ENCODE measurements at places on chromosomes 16 and 17. TPM values are rescaled to one million over a fixed set of nuclear protein-coding genes. Genes with fewer than 3 reads are reported as not detected.
A peak's percentile ranks its signal among the peaks of the same experiment; 100 is the strongest.

ZP2 gene
- total RNA-seq, result 3.4 TPM

DNA sequence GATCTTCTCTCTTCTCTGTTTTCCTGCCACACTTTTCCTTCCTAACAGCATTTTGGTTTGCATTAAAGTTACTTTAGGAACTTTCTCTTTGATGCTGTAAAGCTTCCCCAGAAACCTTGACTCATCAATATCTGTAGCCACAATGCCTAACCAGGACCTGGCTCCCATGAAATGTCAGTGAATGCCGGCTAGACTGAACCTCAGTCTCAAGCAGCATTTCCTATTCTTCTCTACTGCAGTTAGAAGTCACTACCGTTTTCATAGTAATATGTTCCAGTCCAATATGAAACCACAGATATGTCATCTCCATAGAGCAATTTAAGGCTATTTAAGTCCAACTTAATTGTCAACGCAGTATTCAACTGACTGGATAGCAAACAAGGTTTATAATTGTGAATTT lies 28.9 kb downstream of the ITFG1 start:
- no peak for DNase-seq

KRT34 gene
- total RNA-seq, result not detected

GRCh38 chr17:79943347-79944241 lies 92.1 kb downstream of the TBC1D16 start:
- DNase-seq, result no peak

SLC47A1 gene
- 19.4 TPM for total RNA-seq

GRCh38 chr17:18129041-18129502 lies 20.5 kb downstream of the MYO15A start:
- no peak for DNase-seq

DNA sequence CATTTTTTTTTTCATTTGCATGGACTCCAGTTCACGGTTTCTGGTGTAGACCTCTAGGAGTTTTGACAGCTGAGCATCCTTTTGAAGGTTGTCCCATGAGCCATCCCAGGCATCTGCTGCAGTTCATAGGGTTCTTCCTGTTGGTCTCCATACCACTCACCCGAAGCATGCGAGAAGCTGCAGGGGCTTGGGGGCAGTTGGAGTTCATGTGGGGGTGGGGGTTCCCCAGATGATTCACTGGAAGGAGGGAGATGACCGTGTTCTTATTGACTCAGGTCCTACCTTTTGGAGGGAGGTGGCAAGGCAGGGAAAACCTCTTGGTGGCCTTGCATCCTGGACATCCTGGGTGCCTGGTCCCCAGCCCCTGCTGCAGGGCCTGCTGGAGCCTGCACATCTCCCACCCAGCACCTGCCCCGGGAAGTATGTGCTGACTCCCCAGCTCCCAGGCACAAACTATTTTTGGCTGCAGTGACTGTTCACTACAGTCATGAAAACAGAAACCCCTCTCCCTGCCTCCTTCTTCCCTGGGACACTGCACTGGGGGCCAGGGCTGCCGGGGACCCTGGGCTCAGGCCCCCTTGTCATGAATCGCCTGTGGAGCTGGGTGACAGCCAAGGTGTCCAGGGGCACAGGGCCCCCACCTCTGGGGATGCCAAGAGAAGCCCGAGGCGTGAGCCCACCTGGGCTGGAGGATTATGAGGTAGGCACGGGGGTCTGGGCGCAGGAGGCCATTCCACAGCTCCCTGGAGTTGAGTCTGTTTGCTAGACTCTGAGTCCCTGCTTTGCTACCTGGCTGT lies 64.9 kb upstream of the LGALS9 start:
- no peak for DNase-seq

GRCh38 chr16:89038221-89038721 lies 55.4 kb upstream of the ACSF3 start:
- no peak for DNase-seq

GRCh38 chr17:62847426-62847825 lies 39.3 kb upstream of the MARCHF10 start:
- DNase-seq, result no peak

- peak; percentile 93 for DNase-seq
Measured at GRCh38 chr17:7841915-7842379, 7.9 kb downstream of the KDM6B start.

DNA sequence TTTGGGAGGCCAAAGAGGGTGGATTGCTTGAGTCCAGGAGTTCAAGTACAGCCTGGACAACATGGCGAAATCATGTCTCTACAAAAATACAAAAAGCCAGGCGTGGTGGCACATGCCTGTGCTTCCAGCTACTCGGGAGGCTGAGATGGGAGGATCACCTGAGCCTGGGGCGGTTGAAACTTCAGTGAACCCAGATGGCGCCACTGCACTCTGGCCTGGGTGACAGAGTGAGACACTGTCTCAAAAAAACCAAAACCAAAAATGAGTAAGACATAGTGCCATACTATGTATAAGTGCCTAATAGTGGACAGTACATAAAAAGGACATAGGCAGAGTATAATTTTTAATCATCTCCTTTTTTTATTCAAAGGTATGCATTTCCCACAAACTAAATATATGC lies 4.0 kb downstream of the CTC1 start:
- no peak for DNase-seq

ABCA3 gene
- 4.1 TPM for total RNA-seq

RNF227 gene
- under 0.01 TPM for total RNA-seq

CDT1 gene
- total RNA-seq, result not detected

- DNase-seq, result no peak
Measured at GRCh38 chr16:50980666-50981065, 170.4 kb downstream of the SALL1 start.

CD79B gene
- total RNA-seq, result 0.29 TPM

DNA sequence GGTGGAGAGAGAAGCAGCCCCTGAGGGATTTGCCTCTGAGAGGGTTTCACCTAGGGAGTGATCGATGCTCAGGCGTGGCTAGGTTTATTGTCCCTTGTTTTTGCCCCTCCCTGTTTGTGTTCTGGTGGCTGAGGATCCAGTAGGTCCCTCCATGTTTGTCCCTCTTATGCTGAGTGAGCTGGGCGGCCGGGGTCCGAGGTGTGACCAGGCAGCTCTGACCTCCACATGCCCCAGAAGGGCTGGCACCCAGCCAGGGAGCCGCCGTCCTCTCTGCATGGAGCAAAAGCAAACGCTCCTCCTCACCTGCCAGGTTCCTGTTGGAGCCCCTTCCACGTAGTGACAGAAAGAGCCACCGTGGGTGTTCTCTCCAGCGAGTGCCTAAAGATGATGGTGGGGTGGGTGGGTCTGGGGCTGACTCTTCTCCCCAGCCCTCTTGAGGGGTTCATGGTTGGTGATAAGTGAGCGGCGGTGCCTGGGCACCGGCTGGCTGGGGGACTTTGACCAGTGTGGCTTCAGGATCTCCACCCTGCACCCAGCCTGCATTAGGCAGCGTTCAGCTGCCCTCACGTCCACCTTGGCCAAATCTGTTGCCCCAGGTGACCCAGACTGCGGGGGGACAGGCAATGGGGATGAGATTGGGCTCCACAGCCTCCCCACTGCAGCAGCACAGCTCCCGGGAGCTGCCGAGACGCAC lies 14.1 kb upstream of the NUDT16L1 start:
- DNase-seq, result peak; percentile 65

- no peak for DNase-seq
Measured at GRCh38 chr16:12314653-12315185, 338.2 kb downstream of the SNX29 start.

All from uterus (tissue), 4 donors.